ENCODE measurements at places on chromosomes 13 and 19.
A peak's percentile ranks its signal among the peaks of the same experiment; 100 is the strongest.

- no peak for DNase-seq
These were observed 6.1 kb upstream of the ADGRE5 start for GRCh38 chr19:14375055-14375581.

GRCh38 chr19:9914315-9915207, 21.8 kb downstream of the OLFM2 start:
- DNase-seq: peak; percentile 68

DNA sequence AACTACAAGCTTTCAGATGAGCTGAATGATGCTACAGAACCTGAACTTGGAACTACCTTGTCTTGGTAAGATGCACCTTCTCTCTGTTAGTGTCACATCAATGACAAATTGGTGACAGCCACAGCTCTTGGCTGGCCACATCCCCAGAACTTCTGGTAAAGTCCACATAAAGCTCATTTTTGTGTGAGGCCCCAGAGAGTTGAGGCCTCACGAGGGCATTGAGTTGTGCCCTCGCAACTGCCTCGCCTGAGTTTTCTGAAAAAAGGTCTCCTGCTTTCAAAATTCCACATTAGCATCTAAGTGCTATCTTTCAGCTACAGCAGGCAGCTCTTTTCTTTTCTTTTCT, 42.6 kb downstream of the MRPL57 start:
- DNase-seq: no peak

GRCh38 chr13:44230071-44230470, 143.6 kb upstream of the SERP2 start:
- DNase-seq: no peak

DNA sequence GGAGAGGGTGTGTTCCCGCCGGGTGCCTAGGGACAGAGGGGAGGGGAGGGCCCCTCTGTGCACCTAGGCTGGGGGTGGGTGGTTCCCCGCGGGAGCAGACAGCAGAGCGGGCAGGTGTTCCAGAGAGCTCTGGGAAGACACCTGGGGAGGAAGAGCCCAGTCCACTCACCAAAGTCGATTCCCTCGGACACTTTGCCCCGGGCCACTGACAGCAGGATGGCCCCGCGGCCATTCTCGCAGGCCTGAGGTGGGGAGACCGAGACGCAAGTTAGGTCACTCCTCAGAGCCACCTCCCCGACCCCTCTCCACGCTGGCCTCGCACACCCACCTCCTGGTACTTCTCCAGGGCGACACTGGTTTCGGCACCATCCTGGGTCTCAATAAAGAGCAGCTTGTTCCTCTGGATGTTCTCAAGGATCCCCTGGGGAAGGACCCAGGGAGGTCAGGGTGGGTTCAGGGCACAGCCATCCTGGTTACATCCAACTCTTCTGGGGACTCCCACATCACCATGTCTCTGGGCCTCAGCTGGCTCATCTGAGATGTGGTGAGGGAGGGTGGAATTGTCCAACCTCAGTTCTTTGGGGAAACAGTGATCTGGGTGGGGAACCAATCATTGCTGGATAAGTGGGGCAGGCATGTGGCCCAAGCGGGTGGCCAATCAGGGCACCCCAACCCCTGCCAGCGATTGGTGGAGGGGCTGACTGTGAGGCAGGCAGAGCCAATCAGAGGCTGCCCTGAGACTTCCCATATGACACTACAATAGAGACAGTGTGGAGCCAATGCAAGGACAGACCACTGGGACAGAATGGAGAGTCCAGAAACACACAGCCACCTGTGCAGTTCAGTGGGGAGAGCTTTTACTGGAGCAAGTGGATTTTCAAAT, 12.6 kb downstream of the KLC3 start:
- no peak for DNase-seq

- no peak for DNase-seq
These were observed 282.6 kb downstream of the DCLK1 start for GRCh38 chr13:35848336-35849255.

DNA sequence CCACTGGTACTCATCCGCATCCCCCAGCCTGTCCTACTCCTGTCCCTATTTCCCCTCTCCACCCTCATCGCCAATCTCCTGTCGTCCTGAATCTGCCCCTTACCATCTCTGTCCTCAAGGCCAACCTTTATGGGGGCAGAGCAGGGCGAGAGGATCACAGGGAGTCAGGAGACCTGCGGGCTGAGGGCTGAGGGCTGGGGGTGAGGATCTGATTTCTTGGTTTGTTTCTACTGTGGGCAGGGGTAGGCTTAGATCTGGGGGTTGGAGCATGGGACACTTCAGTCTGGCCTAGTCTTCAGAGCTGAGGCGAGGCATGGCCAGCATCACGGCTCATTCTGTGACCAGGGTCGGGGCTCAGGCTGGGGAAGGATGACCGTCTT, 16.5 kb upstream of the ERCC1 start:
- DNase-seq: no peak

DNA sequence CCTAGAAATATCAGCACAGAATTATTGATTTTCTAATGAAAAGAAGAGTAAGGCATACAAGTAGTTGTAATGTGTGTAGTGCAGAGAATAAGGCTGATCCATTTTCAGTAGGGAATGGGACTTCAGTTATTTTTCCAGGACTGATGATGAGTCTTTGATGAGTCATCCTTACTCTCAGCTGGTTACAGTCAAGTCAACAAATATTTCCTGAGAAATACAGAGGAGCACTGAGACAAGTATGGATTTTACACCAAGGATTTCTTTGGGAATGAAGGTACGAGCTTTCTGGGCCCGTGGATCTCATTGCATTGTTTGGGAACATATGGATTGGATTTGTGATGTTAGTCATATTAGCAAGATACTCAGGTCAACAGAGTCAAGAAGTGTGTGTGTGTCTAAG, 502.7 kb downstream of the FGF9 start:
- no peak for DNase-seq

DNA sequence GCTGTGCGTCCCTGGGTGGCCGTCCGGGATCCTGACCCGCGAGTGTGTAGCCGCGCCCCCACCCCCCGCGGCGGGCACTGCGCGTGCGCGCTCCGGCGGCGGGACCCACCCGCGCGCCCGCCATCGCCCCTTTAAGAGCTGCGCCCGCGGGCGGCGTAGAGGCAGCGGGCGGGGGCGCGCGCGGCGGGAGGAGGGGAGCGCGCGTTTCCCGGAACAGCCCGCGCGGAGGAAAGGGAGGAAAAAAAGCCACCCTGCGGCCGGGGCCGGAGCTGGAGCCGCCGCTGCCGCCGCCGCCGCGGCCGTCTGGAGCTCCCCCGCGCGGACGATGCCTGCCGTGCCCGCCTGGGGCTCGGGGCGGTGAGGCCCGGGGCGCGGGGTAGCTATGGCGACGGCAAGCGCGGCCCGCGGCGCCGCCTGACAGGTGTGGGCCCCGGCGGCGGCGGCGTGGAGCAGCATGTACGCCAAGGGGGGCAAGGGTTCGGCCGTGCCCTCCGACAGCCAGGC, at the start of gene SSBP4:
TSS of gene SSBP4 (plus strand) at position 204 of the 504 bp plus-strand sequence. CDS start at position 455, 251 bp downstream.
- peak; percentile 79 for DNase-seq

- DNase-seq: no peak
These were observed 7.6 kb downstream of the KANK3 start for GRCh38 chr19:8335343-8336071.

DNA sequence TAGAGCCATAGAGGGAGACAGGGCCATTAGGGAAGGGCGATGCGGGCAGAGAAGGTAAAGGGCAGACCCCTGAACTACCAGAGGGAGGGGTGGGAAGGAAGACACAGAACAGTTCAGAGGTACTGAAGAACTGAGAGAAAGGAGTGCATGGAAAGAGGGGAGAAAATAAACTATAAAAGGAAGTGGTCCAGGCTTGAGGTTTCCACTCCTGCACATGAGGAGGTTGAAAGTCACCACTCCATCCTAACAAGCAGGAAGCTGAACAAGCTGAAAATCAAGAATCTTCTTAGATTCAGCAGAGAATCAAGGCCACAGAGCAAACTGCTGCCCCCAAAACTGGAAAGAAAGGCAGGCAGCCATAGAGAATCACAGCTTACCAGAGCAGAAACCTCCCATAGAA, 45.1 kb downstream of the MIPEP start:
- no peak for DNase-seq

DNA sequence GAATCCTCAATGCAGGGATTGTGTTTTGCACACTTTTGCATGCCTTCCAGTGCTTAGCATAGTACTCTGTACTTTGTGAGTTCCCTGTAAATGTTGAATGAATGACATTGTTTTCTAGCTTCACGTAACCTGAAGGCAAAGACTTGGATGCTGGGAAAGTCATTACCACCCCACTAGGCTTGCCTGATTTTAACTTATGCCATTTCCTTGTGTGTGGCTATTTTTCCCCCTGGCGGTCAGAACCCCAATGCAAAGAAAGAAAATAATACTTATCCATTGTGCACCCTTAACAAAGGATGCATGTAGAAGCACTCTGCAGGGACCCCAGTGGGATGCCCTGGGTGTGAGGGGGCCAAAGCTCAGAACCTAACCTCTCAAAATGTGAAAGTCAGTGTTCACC, 1.2 kb upstream of the ENOX1 start:
- peak; percentile 61 for DNase-seq

- no peak for DNase-seq
These were observed 12.6 kb downstream of the RTBDN start for GRCh38 chr19:12821761-12822160.

DNA sequence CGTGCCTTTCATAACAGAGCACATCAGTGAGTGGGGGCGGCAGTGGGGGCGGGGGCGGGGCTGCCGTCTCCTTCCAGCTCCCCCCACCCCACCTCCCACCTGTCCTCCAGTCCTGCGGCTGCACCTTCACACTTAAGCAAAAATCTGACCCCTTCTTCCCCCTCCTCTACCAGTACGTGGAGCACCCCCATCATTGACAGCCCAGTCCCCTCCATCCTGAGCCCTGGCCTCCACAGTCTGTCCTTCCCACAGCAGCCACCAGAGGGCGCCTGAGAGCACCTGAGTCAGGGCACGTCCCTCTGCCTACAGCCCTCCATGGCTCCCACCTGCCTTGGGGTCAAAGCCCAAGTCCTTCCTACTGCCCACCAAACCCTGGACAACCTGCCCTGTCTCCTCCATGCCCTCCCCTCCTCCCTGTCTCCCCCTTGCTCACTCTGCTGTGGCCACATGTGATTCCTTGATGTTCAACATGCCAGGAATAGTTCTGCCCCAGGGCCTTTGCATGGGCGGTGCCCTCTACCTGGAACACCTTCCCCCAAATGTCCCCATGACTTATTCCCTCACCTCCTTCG, 4.0 kb downstream of the EBI3 start:
- DNase-seq: no peak

- no peak for DNase-seq
These were observed 109.6 kb downstream of the VWA8 start for GRCh38 chr13:41851351-41851750.

DNA sequence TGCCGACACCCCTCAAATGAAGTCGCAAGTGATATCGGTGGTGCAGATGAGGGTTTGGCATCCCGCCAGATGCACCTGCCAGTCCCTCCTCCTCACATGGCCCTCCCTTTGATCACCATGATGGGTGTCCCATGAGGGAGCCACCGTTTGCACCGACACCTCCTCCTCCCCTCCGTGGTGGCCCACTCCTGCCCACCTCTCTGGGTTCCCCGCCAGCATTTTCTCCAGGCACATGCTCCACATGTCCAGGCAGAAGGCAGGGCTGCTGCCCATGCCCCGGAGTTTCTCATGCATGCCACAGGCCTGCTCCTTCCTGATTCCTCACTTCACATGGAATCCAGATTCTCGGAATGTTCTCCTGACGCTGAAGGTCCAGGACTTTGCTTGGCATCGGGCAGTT, 49.3 kb downstream of the COL4A2 start:
- DNase-seq: no peak

GRCh38 chr13:35832551-35832950, 298.6 kb downstream of the DCLK1 start:
- no peak for DNase-seq

- DNase-seq: peak; percentile 72
These were observed 24.7 kb upstream of the ADGRE1 start for GRCh38 chr19:6862673-6863078.

- DNase-seq: no peak
These were observed 52.7 kb upstream of the ZDHHC20 start for GRCh38 chr13:21511849-21512248.

DNA sequence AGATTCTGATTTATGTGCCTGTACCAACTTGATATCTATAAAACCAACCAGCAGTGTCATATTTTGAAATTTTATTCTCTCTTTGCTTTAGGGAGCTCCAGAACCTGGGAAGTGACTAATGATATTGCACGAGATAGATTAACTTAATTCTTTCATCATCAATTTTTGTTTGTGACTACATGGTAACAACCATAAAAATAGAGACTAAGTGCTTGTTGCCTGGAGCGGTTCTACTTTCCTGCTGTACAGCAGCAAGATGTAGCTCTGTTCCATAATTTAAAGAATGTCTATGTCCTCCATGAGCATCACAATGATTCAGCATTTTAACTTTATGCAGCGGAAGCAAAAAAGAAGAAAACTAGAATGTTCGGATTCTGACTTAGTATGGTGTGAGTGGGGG, 275.6 kb downstream of the KLF5 start:
- no peak for DNase-seq

DNA sequence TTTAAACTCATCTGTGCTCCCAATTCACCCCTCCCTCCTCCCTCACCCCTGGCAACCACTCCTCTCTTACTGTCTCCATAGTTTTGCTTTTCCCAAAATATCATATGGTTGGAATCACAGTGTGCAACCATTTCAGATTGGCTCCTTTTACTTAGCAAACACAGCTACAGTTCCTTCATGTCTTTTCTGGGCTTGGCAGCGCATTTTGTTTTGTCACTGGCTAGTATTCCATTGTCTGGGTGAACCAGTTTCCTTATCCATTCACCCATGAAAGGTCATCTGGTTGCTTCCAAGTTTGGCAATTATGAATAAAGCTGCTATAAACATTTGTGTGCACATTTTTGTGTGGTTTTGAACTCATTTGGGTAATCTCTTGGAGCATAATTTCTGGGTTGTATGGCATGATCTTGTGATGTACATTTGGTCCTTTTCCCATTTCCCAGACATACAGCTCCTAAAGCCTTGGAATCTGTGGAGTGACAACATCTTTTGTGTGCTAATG, 23.9 kb upstream of the GAS6 start:
- no peak for DNase-seq

GRCh38 chr13:45950386-45951000, 98.9 kb upstream of the SIAH3 start:
- DNase-seq: no peak

DNA sequence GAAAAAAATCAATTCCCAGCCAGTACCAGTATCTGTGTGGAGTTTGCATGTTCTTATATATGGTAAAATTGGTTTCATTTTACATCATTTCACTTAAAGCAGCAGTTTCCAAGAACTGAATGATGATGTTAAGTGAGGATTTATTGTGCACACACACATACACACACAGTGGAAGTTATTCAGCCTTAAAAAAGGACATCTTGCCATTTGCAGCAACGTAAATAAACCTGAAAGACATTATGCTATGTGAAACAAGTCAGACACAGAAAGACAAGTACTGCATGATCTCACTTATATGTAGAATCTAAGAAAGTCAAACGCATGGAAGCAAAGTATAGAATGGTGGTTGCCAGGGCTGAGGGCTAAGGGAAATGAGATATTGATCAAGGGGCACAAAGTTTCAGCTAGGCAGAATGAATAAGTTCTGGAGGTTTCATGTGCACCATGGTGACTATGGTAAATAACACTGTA, 5.3 kb downstream of the SIGLECL1 start:
- no peak for DNase-seq

GRCh38 chr13:53013113-53013512, 15.5 kb upstream of the OLFM4 start:
- no peak for DNase-seq

DNA sequence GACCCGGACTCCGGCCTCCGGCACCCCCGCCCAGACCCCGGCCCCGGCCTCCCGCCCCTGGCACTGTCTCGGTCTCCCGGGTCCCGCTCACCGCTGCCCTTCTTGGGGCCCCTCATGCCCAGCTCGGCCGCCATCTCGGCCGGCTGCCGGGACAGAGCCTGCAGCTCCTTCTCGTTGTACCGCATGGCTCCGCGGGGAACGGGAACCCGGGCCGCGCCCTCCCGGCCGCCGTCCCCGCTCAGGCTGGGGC, 140 bp downstream of the PLEKHJ1 start:
- DNase-seq: no peak
